ENCODE measurements at places on chromosomes 3 and 15.

DNA sequence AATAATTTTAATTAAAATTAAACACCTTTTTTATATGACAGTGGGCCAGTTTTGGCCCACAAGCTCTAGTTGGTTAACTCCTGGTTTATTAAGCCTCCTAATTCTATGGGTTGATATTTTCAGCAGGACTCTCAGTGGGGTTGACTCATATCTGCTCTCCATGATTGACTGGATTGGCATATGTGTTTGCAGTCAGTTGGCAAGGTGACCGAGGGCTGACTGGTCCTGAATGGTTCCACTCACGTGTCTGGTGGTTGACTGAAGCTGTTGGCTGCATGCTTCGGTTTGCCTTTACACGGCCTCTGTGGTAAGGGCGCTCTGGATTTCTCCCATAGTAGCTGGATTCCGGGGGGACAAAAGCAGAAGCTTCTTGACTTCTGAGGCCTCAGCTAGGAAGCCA lies 65.3 kb upstream of the ZNF280D start:
- DNase-seq = no peak

GRCh38 chr3:127008236-127008635 lies 25.3 kb downstream of the PLXNA1 start:
- no peak for DNase-seq

DNA sequence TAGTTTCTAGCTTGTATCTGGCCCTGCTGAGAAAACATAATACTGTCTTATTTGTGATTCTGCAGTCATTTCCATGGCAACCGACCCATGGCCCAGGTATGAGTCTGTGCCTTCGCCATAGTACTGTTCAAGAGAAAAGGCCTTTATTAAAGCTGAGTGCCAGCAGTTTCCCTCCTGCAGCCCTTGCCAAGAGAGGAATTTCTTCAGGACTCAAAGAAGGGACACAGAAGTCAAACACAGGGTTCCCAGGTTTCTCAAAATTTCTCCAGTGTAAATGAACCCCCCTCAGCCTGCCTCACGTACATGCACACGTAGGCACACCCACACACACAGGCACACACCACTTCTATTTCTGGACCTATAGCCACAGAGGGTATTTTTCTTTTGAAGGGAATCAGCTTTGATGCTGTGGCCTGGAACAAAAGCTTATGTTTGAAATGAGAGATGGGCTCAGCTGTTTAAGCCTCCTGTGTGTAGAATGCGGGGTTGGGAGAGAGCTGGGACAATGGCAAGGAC lies 269.2 kb downstream of the PDCD6IP start:
- no peak for DNase-seq

DNA sequence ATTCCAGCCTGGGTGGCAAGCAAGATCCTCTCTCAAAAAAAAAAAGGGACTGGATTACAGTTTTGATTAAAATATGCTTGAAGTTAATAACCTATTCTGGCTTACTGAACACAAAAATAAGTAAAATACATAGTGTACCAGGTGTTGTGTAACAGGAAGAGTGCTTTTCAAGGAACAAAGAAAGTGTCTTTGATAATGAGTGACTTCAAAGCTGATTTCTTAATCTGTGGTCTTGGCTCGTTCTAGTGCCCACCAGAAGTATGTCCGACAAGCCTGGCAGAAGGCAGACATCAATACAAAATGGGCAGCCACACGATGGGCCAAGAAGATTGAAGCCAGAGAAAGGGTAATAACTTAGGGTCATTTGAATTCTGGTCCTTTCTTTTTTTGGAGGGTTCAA lies 4.0 kb downstream of the RPL14 start:
- DNase-seq = peak; percentile 54

GRCh38 chr3:29168696-29169095 lies 112.2 kb upstream of the RBMS3 start:
- no peak for DNase-seq

DNA sequence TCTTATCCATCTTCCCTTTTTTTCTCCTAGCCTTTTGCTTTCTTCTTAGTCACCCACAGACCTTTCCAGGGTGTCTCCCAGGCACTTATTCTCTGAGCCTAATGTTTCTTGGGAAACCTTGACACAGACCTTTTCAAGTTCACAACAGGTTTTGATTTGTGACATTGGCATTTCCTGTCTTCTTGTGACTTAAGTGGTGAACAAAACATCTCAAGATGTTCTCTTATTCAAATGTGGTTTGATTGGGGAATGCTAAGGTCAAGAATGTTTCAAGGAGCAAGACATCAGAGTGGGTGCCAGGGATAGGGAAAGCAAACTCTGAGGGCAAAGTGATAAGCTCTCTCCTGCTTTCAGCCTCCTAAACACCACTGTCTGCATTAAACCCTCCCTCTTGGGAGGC lies 68.2 kb upstream of the GSK3B start:
- no peak for DNase-seq

DNA sequence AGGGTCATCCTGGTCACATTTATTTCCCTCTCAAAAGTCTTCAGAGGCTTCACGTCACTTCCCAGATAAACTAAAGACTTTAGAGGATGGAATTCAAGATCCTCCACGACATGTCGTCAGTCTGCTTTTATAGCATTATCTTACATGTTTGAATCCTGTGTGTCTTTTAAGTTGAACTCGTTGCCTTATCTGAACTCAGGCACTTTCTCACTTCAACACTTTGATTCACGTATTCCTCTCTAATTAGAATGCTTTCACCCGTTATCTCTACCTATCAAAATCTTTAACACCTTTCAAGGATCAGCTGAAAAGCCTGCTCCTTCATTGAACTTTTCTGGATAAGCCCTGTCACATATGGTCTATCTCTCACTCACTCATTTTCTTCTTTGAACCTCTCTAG lies 97.1 kb downstream of the MAP2K5 start:
- no peak for DNase-seq

GRCh38 chr15:47473832-47474231 lies 243.5 kb upstream of the SEMA6D start:
- no peak for DNase-seq

DNA sequence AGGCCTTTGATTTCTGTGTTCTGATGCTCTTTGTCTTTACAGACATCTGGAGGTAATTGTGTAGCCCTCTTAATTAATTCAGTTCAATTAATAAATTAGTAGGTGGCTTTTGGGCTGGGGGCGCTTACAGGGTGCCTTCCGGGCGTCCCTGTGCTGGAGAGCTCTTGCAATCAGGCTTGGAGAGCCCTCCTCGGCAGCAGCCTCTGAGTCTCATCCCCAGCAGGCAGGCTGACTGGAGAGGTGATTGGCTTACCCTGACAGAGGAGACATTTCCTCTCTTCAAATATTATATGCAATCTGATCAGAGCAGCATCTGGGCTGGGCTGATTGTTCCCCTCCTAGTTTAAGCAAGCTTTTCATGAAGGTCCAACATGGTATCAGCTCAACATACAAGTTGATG lies 250.7 kb downstream of the LPP start:
- no peak for DNase-seq

DNA sequence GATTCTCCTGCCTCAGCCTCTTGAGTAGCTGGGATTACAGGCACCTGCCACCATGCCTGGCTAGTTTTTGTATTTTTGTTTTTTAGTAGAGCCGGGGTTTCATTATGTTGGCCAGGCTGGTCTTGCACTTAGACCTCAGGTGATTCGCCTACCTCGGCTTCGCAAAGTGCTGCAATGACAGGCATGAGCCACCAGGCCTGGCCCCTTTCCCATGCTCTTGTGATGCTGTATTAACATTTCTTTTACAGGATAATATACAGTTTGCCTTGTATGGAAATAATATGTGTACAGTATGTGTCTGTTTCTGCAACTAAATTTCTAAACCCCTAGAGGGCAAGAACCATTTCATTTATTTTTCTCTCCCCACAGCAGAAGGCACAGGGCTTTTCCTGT lies 37.8 kb downstream of the SCG5 start:
- DNase-seq = no peak

GRCh38 chr3:124393340-124393739 lies 336.9 kb upstream of the UMPS start:
- DNase-seq = no peak

- no peak for DNase-seq
Measured at GRCh38 chr15:80989081-80989517, 520 bp downstream of the MESD start.

DNA sequence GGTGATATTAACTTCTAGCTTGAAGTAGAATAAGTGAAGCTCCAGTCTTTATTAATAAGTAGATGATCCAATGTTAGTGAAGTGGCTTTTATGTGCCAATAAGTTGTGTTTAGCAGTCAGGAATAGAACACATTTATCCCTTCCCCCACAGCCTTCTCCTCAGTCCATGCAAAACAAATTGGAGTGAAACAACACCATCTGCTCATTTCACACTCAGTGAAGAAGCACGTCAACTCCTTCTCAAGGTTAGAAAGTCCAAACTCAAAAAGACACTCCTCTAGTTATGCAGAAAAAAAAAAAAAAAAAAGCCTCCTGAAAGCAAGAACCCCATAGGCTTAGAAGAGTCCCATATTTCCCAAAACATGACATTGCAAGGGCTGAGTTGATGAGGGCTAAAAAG lies 18.0 kb upstream of the NEO1 start:
- DNase-seq = no peak

DNA sequence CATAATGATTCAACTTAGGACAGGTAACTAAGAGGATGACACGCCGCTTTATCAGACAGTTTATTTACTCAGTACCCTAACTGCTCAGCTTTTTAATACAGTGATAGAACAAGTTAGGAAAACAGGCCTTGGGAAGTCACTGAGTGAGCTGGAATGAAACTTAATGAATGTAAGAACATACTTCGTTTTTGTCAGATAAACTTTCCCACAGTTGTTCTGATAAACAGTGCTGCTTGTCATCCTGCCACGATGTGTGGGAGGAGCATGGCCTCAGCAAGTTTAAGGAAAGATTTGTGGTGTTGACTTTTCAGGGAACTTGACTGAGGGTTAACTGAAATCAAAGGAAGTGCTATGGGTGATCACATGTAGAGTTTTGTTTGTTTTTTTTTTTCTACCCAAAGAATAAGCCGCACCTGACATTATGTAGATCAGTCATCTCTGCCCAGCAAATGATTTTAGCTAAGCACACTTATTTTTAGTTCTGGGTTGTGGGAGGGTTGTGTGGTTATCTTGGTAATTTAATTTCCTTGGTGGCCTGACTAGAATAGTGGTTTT lies 5.6 kb upstream of the P2RY14 start:
- DNase-seq = peak; percentile 63

- DNase-seq = no peak
Measured at GRCh38 chr3:51830836-51831385, 30.5 kb upstream of the IQCF2 start.

DNA sequence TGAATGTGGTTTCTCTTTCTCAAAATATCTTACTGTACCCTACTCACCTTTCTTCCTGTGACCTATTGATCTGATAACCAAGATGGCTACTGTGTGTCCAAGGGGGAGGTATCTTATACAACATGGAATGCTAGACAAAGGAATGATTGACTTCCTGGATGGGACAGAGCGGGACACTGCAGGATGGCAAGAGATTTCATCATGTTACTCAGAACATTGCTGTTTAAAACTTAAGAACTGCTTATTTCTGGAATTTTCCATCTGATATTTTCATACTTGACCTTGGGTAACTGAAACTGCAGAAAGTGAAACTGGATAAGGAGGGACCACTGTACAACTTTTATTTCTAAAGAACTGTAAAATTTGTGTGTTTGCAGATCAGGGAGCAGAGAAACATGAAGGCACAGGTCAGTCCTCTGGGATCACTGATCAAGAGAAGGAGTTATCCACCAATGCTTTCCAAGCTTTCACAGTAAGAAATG lies 18.5 kb downstream of the CNOT10 start:
- DNase-seq = no peak

GRCh38 chr15:44144184-44144583 lies 50.9 kb downstream of the FRMD5 start:
- peak; percentile 56 for DNase-seq

DNA sequence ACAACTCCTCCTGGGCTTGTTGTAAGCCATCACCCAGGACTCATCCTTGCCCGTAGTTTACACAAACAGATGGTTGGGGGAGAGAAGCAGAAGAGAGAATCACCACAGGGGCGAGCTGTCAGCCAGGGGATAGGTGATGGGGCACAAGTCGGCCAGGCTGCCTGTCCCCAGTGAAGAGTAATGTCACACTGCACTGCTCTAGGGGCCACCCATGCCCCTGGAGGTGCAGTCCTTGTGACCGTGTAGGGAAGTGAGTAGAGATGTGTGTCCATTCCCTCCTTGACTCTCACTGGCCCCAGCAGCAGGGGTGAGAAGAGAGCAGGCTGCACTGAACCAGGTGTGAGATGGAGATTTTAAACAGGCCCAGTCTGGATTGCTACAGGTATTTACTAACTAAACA lies 17.1 kb upstream of the PRSS50 start:
- no peak for DNase-seq

DNA sequence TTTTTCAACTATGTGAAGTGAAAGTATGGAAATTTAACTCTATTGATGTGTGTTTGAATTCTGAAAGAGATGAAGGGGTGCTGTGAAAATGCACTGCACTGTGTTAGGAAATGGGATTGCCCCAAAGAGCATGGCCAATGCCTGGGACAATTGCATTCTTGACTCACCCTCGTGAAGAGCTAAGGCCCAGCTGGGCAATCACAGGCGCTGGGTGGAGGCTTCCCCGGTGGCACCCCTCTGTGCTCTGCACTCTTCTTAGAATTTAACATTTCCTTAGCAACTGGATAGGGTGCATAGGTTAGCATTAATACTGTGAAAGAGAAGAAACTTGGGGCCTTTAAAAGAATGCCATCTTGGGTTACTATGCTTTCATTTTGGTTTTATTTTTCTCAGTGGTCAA lies 179.9 kb upstream of the GOLIM4 start:
- no peak for DNase-seq

DNA sequence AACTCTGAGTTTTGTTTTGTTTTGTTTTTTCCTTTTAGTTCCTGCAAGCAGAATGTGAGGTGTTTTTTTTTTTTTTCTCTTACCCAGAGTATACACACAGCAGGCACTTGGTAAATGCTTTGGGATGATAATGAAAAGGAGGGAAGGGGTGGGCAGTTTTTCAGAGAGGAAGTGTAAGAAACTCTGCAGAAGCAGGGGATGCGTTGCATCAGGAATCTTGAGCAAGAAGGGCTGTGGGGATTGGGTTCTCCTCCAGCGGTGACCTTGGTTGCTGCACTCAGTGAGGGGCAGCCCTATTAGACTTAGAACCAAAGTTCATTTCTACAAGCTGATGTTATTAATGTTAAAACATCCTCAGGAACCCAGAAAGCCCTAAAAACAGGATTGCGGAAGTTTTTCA lies 32.2 kb upstream of the TMEM158 start:
- peak; percentile 28 for DNase-seq

DNA sequence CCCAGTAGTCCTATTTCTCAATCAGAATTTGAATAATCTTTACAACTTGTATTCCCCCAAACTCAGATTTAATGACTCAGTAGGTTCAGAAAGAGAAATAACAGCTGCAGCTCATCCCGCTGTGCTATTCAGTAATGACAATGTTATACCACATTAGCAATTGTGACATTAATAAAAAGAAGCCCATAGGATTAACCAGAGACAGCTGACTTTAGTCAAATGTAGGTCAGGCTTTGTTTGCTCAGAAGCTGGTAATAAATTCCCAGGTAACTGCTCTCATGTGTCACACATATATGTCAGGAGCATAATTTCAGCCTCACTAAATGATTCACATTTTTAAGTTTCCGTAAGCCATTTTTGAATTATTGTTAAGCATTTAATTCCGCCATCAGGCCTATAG lies 222.0 kb upstream of the UBE2E2 start:
- DNase-seq = no peak

- DNase-seq = no peak
Measured at GRCh38 chr15:78789615-78790014, 21.6 kb downstream of the ADAMTS7 start.
